ENCODE measurements at places on chromosomes 3 and 15.

DNA sequence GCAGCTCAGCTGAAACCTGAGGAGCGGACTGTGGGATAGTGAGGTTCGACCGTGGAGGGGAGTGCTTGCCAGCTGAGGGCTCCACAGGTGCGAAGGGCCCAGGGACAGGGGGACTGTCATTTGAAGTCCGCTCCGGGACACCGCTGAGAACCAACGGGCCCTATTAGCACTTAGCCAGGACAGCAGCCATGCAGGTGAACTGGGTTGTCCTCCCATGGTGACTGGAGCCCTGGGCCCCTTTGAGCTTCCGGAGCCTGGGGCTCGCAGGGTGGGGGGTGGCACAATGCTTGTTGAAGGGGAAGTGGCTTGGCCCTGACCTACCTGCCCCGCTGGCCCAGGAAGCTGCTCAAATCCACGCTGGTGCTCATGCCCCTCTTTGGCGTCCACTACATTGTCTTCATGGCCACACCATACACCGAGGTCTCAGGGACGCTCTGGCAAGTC, 24.7 kb downstream of the PTH1R start:
- DNase-seq = no peak

GRCh38 chr3:20137647-20138046, 48.4 kb downstream of the SGO1 start:
- DNase-seq = no peak

- no peak for DNase-seq
These were observed 101.0 kb downstream of the LSM3 start for GRCh38 chr3:14279626-14280061.

GRCh38 chr15:31574766-31575165, 248.1 kb downstream of the KLF13 start:
- DNase-seq = no peak

GRCh38 chr3:196181127-196181546, 30.1 kb downstream of the ZDHHC19 start:
- DNase-seq = no peak

- DNase-seq = peak; percentile 75
These were observed 36.3 kb upstream of the PLA2G4E start for GRCh38 chr15:42056934-42057798.

DNA sequence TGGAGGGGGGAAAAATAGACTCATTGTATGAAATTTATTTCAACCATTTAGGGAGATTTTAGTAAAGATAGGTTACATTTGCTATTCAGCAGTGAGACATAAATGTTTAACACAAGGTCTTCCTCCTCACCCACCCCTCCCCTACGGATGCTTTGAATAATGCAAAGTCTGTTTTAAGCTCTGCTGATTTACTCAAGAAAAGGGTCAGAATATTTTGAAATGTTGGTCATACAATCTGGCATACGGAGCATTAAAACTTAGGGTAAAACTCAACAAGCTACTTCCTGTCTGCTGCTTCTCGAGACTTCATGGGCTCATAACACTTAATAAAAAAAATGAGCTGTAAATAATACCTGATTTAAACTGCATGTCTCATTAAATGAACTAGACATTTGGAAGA, 156.3 kb downstream of the WNT5A start:
- no peak for DNase-seq

DNA sequence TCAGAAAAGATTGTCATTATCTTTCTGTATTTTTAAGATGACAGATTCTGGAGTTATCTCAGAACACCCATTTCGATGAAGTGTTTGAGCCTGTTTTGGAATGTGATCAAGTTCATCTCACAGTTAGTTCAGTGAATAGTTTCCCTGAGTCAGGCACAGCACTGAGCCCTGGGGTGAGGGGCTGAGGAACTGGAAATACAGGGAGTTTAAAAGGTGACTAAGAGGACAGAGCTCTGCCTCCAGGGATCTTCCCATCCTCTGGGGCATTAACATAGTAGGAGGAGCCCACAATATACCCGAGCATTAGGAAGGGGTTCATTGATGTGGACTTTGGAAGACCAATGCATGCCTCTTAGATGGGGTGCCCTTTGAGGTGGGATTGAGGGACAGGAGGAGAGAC, 355.1 kb downstream of the CLSTN2 start:
- no peak for DNase-seq

DNA sequence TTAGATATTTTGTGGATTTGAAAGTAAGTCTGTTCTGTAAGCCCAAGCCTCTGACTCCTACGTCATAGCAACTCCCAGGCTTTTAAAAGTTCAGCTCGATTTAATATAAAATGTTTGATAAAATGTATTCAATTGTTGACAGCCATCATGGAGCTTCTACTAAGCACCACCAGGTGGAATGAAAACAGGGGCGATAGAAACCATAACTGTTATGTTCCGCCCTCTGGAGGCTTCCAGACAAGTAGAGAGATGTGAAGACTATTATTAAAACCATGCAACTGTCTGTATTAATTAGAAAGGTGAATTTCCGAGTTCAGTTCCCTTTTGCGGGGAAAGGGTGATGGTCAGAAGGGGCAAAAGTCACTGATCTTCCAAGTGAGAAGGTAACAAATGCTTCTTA, 292.2 kb downstream of the NR2F2 start:
- no peak for DNase-seq

DNA sequence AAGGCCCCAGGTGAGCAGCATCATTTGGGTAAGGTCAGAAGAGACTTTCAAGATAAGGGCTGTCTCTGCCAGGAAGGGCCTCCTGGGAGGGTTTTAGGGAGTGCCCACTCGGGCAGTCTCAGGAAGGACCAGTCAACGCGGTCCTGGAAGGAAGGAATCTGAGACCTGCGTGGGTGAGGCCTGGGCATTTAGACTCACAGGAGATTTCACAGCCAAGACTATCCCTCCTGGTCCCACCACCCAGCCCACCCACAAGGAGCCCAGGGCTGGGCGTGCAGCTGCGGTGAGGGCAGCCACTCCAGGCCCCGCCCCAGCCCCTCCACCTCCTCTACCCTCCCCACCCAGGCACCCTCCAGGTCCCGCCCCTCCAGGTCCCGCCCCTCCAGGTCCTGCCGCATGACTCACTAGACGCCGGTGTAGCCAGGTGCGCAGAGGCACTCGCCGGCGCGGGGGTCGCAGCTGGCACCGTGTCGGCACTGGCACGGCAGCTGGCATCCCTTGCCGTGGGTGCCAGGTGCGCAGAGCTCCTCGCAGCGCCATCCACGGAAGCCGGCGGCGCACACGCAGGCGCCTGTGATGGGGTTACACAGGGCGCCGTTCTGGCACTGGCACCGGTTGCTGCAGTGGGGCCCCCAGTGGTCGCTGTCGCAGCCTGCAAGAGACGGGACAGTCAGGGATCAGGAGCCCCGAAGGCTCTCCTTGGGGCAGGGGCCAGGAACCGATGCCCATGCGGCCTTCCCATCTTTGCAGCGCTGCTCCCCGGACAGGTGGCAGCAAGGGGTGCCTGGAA, 112.7 kb downstream of the RAB11A start:
- peak; percentile 65 for DNase-seq

DNA sequence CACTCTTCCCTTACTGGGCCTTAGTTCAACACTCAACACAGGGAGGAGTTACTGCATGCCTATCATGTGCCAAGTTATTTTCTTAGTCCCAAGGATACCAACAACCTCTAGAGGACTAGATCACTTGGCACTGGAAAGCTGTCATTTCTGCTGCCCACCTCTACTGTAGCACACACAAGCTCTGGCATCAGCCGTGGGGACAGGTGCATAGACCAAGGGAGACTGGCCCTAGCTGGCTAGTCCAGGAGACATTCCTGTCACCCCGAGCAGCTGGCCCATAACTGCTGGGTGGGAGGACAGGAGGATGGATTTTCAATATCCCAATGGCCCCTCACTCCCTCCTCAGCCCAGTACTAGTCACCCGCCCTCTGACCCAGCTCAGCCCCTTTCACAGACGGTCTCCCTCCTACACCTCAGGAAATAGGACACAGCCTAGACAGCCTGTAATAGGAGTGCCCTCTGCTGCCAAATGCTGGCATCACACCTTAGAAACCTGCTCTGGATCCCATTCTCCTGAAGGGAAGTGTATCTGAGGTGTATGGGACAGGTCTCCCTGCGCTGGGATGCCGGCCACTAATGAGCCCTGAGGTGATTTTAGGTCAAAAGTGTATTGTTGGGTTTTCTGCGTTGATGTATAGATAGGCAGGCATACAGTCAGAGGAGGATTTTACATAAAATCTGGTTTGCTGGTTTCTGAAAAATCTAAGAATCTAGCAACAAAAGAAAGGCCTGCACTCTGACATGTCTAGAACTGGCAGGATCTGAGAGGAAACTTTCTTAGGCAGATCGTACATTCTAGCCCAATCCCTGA, 3.4 kb upstream of the DZIP1L start:
- peak; percentile 74 for DNase-seq

GRCh38 chr3:17802950-17803349, 60.5 kb upstream of the TBC1D5 start:
- no peak for DNase-seq

- no peak for DNase-seq
These were observed 57.7 kb upstream of the ATG7 start for GRCh38 chr3:11214451-11214978.

- DNase-seq = no peak
These were observed 935.0 kb downstream of the FHIT start for GRCh38 chr3:60316121-60316797.

DNA sequence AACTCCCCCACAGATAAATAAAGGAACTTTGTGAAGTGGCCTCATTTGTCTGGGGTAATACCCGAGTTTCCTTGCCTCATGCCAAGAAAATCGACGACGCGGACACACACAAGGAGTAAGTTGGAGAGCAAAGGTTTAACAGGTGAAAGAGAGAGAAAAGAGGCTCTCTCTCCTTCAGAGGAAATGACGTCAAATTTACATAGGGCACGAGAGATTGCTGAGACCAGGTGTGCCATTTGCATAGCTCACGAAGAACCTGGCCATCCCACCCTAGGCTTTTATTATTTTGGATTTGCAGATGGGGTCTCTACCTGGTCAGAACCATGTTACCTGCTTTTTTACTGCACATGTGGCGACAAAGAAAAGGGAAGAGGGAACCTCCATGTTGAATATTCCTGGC, 49.3 kb upstream of the IGF2BP2 start:
- DNase-seq = no peak

DNA sequence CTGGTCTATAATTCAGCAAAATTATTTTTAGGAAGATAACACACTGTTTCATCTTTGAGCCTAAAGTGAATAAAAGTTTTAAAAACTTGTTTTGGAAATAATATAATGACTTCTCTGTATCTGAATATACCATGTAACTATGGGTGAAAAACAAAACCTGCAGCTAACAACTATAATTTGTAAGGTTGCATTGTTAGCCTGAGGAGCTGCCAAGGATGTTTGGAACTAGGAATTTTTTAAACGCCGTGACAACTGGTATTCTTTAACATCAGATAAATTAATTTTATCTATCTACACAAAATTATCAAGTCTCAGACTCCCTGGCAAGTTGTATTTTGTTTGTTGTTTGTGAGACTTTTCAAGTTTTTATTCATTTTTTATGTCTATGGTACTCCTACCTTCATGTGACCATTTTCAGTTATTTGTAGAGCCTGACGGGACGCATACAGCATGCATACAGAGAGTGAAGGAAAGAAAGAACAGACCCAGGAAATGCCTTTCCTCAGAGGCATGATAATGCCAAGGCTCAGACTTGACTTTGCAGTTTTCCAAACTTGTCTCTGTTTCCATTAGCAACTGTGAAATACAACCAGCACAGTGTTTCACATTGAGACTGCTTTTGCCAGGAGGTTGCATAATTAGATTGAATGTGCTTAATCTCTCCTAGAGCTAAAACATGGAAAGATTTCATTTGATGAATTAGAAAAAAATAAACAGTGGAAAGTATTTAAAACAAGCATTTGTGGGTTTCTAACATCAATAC, 60.8 kb upstream of the ARHGEF26 start:
- no peak for DNase-seq

- no peak for DNase-seq
These were observed 517.0 kb upstream of the NAALADL2 start for GRCh38 chr3:174342171-174342570.

- no peak for DNase-seq
These were observed 3.0 kb downstream of the ROBO2 start for GRCh38 chr3:77042882-77043281.

- no peak for DNase-seq
These were observed 141.0 kb downstream of the VGLL3 start for GRCh38 chr3:86849991-86850390.

DNA sequence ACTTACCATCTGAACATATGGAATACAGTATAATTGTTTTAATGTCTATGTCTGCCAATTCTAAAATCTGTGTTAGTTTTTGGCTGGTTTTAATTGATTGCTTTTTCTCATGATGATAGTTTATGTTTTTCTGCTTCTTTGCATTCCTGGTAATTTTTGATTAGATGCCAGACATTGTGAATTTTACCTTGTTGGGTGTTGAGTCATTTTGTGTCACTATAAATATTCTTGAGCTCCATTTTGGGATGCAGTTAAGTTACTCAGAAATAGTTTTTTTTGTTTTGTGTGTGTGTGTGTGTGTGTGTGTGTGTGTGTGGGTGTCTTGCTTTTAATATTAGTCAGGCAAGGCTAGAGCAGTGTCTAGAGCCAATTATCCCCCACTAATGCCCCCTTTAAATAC, 818.8 kb upstream of the NR2F2 start:
- no peak for DNase-seq

- DNase-seq = no peak
These were observed 160.6 kb downstream of the RPLP1 start for GRCh38 chr15:69613182-69613581.

- DNase-seq = no peak
These were observed 41.9 kb upstream of the CCNB2 start for GRCh38 chr15:59063042-59063441.

DNA sequence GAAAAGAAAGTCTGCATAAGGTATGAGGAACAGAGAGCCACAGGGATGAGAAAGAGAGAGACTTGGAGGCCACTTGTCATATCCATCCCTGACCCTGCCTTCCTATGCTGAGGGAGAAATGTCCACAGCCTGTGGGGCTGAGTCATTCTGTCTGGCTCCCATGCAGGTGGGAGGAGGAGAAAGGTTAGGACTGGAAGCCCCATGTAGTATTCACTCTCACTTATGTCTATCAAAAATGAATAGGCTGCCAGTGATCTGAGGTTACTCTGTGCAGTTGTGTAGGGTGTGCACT, 71.3 kb downstream of the RAB11A start:
- DNase-seq = no peak

DNA sequence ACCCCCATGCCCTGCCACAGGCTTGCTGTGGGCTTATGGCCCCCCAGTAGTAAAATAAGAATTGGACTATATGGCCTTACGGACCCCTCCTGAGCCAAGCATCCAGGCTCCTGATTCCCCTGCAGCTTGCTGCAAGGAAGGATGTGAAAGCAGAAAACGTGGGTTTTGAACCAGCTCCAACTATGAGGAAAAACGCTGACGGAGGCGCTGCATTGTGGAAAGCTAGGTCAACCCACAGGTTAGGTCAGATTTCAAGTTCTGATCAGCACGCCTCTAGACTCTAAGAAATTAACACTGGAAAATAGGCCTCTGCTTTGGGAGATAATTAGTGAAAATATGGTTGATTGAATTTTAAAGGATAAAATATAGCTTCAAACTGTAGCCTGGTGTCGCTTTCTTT, 195.4 kb upstream of the HES1 start:
- DNase-seq = no peak

GRCh38 chr3:16300881-16301359, 35.9 kb downstream of the OXNAD1 start:
- DNase-seq = no peak

GRCh38 chr3:42663581-42664437, 10.3 kb downstream of the ZBTB47 start:
- DNase-seq = no peak

- DNase-seq = peak; percentile 10
These were observed 39.6 kb upstream of the FAM98B start for GRCh38 chr15:38414357-38414756.

GRCh38 chr3:113695431-113695785, 1.0 kb downstream of the USF3 start:
- DNase-seq = no peak

All from activated CD4-positive, alpha-beta T cell treated with anti-CD3 and anti-CD28 coated beads for 48 hours (primary cell).